Renal cortical epithelial cell (primary cell): ENCODE measurements at places on chromosomes 7 and 10.
A peak's percentile ranks its signal among the peaks of the same experiment; 100 is the strongest.

DNA sequence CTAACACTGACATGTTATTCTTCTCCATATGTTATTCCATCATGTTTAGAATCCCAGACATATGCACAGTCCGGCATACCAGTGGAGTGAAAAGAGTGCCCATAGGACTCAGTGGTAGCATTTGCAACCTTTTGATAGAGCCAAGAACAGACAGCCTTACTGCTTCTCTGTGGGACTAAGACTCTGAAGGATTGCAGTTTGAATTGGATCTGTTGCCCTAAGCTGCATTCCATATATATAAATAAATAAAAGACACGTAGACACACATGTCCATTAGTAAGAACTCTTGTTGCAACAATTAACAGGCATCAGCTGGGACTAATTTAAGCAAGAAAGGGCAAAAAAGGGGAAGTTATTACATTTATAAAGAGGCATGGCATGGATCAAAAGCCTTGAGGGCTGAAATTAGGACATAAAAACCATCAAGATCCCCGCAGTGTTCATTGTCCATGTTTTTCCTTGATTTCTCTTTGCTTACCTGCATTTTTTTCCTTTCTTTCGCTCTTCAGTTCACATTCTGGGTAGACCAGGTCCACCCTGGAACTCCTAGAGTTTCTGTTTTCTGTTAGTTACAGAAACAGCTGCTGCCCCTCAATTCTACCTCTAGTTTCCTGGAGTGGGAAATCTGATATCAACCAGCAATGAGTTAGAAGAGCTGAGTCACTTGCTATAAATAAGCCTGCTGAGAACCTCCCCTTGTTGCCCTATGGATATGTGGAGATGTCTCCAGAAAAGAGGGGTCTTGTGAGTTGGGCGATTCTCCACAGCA is 132.4 kb downstream of the SORCS1 start:
- DNase-seq = no peak

DNA sequence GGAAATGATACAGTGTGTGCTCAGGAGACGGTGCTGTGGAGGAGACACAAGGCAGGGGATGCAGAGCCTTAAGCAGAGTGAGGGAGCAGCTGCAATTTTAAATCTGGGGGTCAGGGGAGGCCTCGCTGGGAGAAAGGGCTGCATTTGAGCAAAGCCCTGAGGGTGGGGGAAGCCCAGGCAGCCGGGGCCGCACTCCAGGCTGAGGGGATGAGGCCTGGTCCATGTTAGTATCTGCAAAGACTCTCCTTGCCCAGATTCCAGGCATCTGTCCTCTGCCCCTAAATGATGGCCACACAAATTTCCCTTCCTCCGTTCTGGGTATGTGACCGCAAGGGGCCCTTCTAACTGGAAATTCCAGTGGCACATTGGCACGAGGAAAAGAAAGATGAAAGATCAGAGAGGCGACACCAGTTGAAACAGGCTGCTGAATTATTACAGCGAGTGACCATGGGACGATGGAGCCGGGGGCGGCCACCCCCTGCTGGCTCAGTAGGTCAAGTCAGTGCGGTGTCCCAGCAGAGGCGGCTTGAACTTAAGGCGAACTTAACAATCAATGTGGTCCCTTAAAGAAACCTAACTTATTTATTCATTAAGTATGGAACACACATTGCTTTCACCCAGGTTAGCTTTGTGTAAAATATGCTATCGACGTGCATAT is 62.3 kb upstream of the KAT6B start:
- no peak for DNase-seq

GRCh38 chr7:154380771-154381170 is 328.6 kb downstream of the DPP6 start:
- DNase-seq = no peak

DNA sequence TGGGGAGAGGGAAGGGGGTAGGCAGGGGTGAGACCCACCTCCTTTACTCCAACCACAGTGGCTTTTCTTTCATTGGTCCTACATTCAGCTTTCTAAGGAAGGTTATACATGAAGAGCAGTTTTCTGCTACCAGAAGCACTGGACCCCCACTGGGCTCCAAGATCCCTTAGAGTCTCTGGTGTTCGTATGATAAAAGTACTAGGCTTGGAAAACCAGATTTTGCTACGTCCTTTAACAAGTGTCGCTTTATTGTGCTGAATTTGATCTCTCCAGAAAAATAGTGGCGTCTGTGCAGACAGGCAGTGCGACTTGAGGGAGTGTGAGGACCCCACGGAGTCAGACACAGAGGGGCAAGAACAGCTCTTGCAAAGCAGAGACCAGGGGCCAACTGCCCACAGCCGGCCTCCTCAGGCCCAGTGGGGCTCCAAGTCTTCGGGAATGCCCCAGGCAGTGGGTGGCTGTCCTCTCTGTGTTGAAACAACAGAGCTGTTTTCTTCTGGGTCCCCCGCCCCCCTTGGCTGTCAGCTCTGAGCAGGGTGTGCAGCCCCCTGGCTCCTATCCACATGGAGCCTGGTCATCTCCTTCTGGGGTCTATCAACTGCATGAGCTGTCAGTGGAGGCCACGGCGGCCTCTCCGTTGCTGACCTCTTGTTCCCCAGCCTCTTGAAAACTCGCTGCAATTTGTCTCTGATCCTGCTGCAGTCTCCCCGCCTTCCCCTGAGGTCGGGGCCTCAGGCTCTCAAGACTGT is 333.2 kb downstream of the RPS24 start:
- no peak for DNase-seq

GRCh38 chr10:3126741-3127346 is 45.7 kb downstream of the PITRM1 start:
- DNase-seq = no peak

GRCh38 chr7:141533149-141533949 is 17.9 kb upstream of the AGK start:
- DNase-seq = peak; percentile 73

DNA sequence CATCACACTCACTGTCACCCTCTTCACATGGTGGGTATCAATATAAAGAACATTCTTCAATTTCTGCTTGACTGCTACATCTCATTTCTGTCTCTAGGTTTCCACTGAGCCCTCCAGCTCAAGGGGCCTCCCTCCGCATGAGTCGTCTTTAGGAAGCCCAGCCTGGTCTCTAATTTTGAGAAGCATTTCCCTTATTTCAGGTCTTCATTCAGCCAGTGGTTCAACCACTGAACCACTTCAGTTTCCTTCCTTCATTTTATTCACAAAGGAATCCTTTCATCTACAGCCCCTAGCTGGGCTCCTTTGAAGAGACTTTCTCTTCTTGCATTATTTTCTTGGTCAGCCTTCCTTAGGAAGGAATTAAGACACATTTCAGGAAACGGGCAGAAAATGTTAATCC is 257.4 kb downstream of the KCNMA1 start:
- DNase-seq = no peak

GRCh38 chr7:1050956-1051690 is 6.8 kb downstream of the GPR146 start:
- DNase-seq = no peak

DNA sequence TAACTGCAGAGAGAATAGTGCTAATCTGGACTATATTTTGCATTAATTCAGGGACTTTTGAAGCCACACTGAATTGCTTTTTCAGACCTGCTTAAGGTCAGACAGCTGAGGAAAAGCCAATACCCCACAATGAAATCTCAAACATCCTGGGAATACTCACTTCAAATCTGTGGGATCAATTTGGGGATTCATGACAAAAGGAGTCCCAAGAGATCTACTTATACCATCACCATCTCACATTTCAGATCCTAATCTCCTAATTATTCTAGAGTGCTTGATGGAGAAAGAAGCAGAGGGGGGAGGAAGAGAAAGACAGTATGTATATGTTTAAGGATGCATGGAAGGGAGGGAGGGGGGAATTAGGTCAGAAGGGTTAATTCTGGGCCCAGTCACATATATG is 202.2 kb downstream of the CACNA2D1 start:
- DNase-seq = no peak

- no peak for DNase-seq
Measured at GRCh38 chr7:103944230-103944900, 45.1 kb downstream of the RELN start.

DNA sequence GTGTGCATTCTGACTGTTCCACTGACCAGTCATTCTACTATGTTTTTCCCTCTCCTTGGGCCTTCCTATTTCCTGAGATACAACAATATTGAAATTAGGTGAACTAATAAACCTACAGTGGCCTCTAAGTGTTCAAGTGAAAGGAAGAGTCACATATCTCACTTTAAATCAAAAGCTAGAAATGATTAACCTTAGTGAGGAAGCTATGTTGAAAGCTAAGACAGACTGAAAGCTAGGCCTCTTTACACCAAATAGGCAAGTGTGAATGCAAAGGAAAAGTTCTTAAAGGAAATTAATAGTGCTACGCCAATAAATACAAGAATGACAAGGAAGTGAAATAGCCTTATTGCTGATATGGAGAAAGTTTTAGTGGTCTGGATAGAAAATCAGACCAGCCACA is 5.7 kb upstream of the DYNC1I1 start:
- peak; percentile 22 for DNase-seq

GRCh38 chr7:105480931-105481330 is 41.1 kb downstream of the PUS7 start:
- no peak for DNase-seq

- DNase-seq = peak; percentile 84
Measured at GRCh38 chr10:63114031-63114814, 18.9 kb upstream of the NRBF2 start.

DNA sequence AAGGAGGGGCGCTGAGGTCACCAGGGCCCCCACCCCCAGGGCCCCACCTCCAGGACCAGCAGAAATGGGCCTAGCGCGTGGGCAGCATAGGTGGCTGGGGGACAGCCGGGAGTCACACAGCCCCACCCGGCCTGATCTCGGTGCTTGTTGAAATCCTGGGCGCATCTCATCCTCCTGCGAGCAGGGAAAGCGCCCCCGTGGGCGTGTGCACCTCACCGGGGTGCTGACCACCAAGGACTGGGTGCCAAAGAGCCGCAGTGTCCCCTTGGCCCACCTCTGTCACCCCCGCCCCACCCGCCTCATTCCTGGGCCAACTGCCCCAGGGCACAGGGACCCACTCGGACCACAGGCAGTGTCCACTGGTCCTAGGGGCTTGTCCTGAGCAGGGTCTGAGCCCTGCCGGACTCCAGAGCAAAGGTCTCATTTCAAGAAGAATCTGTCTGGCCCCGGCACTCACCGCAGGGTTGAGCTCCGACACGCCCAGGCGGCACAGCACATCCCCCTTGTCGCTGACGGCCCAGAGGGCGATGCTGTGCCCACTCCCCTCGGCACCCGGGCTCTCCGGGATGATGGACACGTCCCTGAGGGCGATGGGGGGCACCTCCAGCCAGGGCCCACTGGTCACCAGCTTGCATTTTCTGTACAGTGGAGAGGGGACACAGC is 11.4 kb downstream of the BHLHA15 start:
- DNase-seq = no peak

DNA sequence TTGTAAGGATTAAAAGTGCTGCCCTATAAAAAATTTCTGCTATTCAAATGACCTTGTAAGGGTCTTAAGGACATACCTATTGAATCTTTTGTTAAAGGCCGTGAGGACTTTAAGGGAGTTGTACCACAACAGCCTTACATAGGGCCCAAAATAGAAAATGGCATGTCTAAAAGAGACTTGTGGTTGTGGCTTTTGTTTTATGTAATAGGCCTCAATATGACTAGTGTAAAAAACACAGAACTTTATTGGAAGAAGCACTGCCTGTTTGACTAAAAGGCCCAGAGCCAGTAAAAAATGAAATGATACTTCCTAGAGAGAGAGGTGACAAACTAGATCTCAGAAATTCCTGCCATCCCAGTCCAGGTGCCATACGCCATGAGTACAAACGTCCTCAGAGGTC is 286.6 kb downstream of the SEMA3D start:
- DNase-seq = no peak

GRCh38 chr10:118997379-118997778 is 32.1 kb upstream of the NANOS1 start:
- no peak for DNase-seq

DNA sequence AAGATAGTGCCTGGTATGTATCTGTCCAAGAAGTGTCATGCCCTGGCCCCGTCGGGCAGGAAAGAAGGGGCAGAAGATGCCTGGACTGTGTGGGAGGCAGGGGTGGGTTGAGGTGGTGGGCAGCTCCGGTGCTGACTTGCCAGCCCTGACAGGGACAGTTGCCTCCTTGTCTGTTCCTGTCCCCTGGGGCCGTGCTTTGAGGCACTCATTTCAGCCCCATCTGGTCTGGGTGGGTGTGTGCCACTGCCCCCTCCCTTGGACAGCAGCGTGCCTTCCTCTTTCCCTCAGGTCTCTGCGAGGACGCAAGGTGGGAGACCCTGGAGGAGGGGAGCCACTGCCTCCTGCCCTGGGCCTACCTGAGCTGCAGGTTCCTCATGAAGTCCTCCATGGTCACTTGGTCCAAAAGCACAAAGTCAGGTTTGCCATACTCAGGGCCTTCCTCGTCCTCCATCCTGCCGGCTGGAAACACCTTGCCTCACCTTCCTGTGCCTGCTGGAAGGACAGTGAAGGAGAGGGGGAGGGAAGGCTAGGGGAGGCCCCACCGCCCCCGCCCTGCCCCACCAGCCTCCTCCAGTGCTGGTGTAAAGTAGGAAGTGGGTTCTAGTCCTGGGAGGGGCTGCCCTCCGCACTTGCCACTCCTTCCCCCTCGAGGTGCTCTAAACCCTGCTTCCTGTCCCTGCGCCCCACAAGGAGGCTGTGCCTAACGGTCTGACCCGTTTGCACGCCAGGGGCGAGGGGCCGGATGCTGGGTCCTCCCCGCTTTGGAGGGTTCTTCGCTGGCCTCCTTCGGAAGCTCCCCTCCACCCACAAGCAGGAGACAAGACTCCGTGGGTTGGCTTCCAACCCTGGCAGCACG is at the start of gene MYO1G:
Gene MYO1G (minus strand): TSS at position 505 of the 856 bp plus-strand sequence. CDS start 54 bp downstream, at position 451.
- no peak for DNase-seq

DNA sequence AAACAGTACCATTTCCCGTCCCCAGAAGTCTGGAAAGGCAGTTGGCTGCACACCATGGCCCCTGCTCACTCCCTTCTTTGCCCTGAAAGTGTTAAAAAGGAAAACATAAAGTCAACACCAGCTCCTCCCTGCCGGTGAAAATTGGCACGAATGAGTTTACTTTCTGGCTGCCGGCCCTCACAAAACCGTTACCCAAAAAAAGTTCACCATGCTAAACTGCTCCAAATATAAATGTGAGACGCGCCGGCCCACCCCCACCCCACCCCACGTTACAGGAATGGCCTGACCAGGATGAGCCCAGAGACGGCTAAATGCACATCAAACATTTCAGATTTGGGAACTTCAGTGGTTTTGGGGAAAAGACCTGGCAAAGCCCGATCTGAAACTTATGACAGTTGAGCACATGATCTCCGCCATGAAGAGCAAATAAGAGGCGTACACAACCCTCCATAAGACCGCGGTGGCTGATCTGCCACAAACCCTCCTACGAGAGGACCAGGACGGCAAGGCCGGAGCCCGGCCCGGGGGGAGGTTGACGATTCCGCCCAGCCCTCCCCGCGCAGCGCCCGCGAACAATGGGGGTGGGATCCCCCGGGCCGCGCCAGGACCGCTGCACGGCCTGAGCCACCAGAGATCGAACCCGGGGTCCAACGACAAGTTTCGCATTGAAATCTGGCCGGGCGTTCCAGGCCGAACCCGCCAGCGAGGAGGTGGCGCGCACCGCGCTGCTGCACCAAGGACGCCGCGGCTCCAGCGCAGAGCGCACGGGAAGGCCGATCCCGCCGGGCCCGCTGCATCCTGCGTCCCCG is 952 bp downstream of the DIP2C start:
- no peak for DNase-seq
